Activated naive CD4-positive, alpha-beta T cell (primary cell): ENCODE measurements at places on chromosomes 13 and 19.

DNA sequence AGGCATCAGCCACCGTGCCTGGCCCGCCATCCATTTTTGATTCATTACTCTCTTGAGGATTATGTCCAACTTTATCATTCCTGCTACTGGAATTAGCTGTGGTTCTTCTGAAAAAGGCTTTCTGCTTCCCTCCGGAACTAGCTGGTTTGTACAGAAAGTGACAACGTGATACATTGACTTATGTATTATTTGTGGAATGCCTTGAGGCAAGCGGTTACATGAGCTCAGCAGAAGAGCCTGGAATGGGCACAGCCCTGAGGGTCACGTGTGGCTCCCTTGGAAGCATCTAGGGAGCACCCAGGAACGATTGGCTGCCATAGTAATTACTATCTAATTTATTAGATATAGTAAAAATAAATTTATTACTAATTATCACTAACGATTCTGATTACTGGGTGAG, 14.4 kb upstream of the RETN start:
- no peak for DNase-seq

DNA sequence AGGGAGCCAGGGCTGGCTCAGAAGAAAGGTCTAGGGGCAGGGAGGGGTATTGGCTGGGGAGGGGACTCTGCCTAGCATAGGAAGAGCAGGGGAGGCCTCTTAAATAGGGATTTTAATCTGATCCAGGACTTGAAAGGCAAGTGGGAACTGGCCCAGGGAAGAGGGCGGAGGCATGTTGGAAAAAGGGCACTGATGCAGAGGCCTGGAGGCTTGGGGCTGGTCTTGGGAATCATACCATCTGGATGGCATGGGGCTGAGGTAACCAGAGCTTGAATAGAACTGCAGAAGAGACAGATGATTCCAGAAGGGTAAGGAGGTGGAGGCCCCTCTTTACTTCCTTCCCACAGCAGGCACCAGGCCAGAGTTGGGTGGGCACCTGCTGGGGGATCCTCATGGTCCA, 29.1 kb downstream of the CERS4 start:
- no peak for DNase-seq

- DNase-seq = no peak
These were observed 13.0 kb upstream of the BICRA start for GRCh38 chr19:47595944-47596343.

- no peak for DNase-seq
These were observed 31.3 kb downstream of the TEX26 start for GRCh38 chr13:30963791-30964190.

- DNase-seq = no peak
These were observed 819 bp downstream of the EID2B start for GRCh38 chr19:39531834-39532232.

- no peak for DNase-seq
These were observed 82.5 kb upstream of the TM9SF2 start for GRCh38 chr13:99418843-99419140.

GRCh38 chr13:31385540-31385939, 185.8 kb downstream of the B3GLCT start:
- DNase-seq = no peak

- peak; percentile 11 for DNase-seq
These were observed 2.6 kb downstream of the FGF9 start for GRCh38 chr13:21673539-21673788.

GRCh38 chr13:85728811-85729210, 70.4 kb downstream of the SLITRK6 start:
- DNase-seq = no peak

DNA sequence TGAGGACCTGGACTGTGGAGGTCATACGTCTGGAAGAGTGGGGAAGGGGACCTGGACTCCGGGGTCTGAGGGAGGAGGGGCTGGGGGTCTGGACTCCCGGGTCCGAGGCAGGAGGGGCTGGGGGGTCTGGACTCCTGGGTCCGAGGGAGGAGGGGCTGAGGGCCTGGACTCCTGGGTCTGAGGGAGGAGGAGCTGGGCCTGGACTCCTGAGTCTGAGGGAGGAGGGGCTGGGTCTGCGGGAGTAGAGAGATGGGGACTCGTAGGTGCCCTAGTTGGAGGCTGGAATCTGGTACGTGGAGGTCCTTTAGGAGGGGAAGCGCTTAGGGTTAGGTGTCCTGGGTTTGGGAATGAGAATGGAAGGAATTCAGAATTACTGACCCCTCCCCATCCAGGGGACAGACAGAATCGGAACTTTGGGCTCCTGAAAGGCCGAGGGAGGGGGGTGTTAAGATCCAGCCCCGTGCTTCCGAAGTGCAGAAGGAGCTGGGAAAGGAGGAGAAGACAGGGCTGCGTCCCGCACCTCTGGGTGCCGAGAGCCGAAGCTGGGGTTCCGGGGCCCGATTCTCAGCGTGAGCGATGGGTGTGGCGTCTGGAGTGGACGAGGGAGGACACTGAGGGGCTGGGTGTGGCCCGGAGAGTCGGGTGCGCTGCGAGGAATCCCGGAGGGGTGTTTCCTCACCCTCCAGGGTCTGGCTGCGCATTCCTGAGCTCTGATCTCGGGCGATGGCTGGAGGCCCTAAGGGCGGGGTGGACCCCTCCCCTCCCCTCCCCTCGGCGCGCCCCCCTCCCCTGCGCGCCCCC, 608 bp downstream of the MYADM start:
- no peak for DNase-seq

DNA sequence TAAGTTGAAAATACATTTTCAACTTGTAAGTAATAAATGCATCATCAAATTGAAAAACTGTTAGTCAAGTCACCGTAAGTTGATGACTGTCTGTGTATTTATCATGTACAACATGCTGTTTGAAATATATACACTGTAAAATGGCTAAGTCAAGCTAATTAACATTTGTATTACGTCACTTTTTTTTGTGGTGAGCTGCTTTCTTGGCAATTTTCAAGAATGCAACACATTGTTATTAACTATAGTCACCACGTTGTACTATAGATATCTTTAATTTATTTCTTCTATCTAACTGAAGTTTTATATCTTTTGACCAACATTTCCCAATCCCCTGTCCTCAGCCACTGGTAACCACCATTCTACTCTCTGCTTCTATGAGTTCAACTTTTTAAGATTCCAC, 57.0 kb downstream of the RBM26 start:
- DNase-seq = no peak

DNA sequence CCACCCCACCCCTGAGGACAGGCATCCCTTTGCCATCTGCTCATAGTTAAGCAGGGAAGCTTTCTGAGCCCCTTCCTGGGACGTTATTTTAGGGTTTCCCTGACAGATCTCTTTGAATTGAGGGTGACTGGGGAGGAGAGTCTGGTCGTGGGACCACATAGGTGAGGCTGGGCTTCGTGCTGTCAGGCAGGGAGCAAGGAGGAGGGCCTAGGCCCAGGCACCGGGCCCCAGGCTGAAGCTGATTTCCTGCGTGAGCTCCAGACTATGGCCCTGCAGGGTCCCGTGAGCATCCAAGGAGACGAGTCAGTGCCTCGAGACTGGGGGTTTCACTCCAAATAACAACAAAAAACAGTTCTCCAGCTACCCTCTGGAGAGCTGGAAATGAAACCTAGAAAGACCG, 60.4 kb downstream of the MYO9B start:
- no peak for DNase-seq
